GM04503 (cell line): ENCODE measurements at places on chromosomes 12 and 14.

DNA sequence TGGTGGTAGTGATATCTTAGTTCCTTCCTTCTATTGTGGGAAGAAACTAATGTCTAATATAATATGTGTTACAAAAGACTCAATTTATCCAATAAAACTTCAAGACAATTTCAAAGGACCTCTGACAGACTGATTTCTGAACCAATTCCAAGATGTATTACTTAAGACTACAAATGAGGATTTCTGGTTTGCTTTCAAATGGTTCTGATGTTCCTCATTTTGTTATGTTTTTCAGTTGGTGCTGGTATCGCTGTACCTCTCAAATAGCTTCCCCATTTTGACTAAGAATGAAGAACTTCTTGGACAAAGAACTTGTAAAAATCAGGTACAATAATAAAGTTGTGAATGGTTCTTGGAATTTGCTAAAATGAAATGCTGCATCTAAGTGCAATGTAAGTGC is 19.4 kb upstream of the MBIP start:
- DNase-seq: no peak

DNA sequence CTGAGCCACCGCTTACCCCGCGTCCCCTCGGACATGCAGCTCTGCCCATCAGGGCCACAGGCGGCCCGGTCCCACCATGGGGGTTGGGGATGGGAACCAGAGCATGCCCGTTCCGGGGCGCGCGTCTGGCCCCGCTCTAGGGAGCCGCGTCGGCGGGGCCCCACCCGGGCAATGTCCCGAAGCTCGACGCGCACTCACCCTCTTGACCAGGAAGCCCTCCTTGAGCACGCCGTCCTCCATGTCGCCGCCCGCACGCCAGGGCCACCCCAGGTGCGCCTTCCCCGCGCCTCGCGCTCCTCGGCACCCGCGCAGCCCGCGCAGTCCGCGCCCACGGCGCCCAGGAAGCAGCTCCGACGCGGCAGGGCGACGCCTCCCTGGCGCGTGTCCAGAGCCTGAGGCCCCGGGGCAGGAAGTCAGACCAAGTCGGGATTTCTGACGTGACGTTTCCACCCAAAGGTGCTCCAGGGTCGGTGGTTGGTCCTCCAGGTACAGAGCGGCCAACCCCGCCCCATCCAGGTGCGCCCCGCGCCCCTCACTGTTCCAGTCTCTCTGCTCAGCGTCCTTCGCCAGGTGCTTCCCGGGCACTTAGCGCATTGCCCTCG is at the start of gene PLEK2:
TSS of gene PLEK2 (minus strand) at position 346 of the 602 bp plus-strand sequence. CDS start at position 240, 106 bp downstream.
- DNase-seq: no peak

GRCh38 chr14:103896578-103896977 is 31.7 kb upstream of the TDRD9 start:
- DNase-seq: no peak

DNA sequence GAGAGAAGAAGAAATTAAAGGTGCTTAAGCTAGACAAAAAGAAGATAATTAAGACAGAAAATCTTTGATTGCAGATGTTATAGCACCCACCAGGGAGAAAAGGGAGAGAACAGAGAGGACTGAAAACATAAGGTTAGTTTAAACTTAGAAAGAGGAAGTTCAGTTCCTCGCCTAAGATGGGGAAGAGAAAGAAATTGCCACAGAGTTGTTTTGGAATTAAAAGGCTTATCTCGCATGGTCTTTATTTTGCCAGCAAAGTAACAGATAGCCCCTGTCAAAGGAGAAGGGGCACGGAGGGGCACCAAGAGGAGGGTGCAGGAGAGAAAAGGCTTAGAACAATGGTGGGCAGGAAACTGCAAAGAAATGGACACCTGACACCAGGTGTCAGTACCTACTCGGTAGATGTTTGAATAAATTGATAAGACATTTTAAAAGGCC is 17.8 kb upstream of the OXA1L start:
- no peak for DNase-seq

DNA sequence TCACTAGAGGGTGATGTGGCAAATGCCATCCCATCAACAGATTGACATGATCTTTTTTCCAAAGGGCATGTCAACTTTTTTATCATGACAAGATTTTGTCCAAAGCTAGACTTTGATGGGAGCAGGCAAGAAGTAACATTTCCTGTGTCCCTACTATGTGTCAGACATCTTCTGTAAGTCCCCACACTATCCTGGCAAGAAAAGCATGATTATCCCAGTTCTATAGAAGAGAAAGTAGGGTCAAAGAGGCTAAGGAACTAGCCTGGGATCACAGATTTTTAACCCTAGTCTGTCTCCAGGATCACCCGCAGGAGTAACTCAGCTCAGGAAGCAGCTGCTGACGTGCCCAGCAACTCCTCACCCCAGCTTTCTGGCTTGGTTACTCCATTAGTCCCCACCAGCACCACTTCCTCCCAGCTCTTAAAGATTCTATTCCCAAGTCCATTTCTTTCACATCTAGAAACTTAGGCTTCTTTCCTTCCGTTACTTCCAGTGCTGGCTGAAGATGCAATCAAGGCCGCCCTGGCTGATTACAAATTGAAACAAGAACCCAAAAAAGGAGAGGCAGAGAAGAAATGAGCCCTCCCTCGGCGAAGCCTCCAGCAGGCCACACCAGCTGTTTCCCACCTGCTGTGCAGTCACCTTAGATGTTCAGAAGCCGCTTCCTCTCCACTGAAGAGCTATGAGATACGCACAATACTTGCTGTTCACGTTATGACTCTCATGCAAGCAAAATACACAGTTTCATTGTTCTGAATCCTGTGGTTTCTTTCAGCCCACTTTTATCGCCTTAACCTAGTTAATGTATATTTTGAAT is 6.2 kb downstream of the ISCU start:
- DNase-seq: no peak

DNA sequence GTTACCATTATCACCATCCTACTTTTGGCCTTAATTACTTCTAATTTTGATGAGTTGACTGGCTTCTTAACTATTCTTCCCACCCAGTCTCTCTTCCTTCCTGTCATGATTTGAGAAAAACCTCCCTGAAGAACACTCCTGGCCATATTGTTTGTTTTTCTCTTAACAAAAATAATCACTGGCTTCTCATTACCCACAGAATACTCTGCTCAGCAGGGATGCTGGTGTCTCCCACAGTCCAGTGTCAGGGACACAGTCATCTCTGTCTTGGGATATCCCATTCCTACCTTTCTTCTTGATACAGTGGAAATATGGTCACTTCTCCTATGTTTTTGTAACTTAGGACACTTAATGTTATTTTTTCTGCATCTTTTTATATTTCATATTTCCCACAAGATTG is 103.7 kb downstream of the SRGAP1 start:
- DNase-seq: no peak

DNA sequence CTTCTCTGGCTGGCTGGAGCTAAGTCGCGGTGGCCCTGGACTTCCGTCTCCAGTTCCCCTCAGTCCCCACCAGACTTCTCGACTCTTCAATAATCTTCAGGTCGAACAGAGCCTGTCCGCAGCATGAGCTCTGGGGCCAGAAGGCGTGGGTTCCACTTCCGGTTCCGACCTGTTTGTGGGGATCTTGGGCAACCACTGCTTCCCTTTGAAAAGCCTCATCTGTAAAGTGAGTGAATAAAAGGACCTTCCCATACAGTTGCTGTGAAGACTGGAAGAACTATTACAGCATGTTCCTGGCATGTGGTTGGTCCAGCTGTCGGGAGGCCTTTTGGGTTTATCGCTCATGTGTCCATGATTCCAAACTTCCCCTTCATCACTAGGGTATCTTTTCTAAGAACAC is 19.4 kb downstream of the ADGRD1 start:
- DNase-seq: no peak

DNA sequence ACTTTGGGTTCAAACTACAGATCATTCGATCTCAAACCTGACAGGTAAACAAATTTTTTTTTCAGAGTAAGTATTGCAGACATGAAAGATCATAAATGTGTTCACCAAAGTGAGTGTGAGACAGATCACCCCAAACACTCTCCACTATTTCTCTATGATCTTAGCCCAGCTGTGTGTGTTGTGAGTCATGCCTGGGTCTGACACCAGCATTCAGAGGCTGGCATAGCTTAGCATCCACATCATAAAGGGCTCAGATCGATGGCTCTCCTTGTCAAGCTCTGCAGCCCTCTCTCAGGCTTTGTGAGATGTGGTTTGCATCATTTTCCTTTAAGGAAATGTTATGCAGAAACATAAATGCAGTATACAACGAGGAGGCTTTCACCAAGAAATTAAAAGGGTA is 164.9 kb downstream of the ETV6 start:
- DNase-seq: no peak

- DNase-seq: no peak
Measured at GRCh38 chr12:124561231-124561630, 6.2 kb downstream of the NCOR2 start.

DNA sequence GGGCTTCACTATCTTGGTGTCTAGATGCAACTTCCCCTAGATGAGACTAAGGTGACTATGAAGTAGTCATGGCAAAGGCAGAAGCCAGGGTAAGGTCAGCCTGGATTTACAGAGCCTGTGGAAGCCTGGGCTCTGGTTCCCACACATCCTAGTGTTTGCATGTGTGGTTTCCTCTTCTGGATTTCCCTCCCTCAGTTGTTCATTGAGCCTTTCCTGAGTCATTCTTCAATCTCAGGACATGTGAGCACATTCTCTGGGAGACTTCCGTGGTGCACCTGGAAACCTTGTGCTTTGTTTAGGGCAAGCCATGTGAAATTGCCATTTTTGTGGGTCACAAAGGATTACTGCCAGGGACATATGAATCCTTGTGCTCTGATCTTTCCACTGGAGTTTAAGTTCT is 236.6 kb downstream of the C12orf75 start:
- DNase-seq: no peak

DNA sequence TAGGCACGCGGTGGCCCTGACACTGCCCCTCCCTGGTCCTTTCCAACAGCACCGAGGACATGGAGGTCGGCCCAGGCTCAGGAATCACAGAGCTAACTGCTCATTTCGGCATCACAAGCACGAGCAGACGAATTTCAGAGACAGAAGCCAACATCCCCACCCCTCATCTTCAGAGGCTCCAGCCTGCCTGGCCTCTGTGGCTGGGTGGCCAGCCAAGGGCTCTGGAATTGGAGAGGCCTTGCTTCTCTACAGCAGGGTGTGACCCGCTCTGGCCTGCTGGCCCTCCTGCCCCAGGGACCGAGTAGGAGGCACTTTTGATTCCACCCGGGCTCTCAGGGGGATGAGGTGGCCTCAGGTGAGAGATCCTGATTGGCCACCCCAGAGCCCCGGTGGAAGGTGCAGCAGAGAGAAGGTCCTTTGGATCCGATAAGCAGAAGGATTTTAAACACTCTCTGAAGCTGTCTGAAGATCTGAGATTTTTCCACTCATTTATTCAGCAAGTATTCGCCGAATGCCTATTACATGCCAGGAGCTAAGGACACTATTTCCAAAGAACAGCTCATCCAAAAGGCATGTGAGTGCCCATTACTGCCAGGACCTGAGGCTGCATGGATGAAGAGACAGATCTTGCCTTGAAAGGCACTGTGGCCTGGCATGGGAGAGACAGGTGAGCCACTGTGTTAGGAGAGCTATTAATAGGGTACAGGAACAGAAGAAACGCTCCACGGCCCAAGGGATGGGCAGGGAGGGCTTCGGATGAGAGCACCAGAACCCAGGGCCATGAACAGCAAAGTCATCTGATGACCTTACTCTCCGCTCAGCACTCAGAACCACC is 10.2 kb downstream of the BAG5 start:
- peak; percentile 73 for DNase-seq

- DNase-seq: peak; percentile 70
Measured at GRCh38 chr12:19978193-19978592, 390.1 kb upstream of the PDE3A start.

GRCh38 chr12:57214398-57214781 is 2.2 kb upstream of the NXPH4 start:
- DNase-seq: no peak

DNA sequence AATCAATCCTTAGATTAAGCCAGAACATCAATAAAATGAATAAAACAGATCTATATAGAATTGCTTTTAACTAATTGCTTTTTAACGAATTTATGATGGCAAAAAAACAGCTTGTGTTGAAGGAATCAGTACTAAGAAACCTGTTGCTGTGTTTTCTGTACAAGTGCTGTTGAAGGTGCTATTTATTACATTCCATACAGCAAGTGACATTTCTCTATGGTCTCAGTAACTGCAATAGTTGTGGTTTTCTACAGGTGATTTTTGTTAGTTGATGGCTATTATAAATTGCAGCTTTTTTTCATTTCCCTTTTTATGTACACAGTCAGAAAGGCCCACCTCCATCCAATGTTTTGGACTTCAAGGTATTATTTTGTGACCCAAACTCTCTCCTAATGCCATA is 56.6 kb downstream of the SLC2A13 start:
- no peak for DNase-seq

- DNase-seq: no peak
Measured at GRCh38 chr12:53062977-53063707, 13.3 kb downstream of the TNS2 start.

DNA sequence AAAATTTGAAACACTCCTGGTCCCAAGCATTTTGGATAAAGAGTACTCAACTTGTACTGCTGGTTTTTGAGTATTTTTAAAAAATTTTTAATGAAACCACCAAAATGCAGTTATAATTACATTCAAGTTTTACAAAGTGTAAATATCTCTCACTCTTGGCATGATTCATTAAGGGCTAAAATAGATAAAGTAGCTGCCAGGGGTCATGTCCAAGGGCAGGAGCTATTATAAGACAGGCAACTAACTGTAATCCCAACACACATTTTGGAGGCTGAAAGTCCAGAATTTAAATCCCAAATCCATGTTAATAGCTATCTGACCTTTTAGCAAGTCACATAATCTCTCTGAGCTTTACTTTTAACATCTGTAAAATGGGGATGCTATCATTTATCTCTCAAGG is 207.6 kb downstream of the MED13L start:
- no peak for DNase-seq

- no peak for DNase-seq
Measured at GRCh38 chr12:48767047-48767446, 21.8 kb downstream of the ADCY6 start.
